Ascending aorta (tissue), 2 donors: ENCODE measurements at places on chromosomes 6 and 20.

DNA sequence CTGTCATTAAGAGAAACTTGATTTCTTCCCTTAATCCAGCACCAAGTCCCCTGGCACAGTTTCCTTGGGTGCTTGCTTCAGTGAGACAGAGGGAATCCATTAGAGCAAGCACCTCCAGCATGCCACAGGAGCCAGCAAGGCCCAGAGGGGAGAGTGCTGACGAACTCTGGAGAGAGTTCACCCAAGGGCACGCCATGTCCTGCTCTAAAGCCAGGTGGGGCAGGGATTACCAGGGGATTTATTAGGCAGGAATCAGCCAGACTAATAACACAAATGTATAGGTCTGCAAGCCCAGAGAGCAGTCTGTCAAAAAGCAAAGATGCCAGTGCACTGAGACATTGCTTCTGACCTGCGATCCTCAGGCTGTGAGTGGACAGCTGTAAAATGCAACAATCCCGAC lies 155.4 kb upstream of the SYNDIG1 start:
- DNase-seq, result no peak

- DNase-seq, result no peak
Observed at GRCh38 chr6:106204961-106205360, 118.8 kb downstream of the PRDM1 start.

- DNase-seq, result peak; percentile 78
Observed at GRCh38 chr6:81751388-81752083, 945 bp downstream of the TENT5A start.

DNA sequence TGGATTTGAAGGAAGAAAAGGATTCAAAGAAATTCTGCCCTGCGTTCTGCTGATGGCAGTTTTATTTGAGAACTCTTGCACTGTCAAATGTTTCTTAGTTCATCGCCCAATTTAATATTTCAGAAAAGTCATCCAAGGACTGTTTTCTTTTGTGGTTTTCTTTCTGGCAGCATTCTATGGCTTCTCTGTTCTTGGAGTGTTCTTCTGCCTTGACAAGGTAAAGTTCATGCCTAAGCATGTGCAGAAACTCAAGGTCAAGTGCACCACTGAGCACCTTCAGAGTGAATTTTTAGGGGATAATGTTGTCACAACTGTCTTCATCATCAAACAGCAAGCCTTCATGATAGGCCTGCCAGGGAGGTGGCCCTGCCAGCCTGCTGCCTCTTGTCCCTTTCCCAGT lies 225.6 kb downstream of the PLCB1 start:
- DNase-seq, result no peak

DNA sequence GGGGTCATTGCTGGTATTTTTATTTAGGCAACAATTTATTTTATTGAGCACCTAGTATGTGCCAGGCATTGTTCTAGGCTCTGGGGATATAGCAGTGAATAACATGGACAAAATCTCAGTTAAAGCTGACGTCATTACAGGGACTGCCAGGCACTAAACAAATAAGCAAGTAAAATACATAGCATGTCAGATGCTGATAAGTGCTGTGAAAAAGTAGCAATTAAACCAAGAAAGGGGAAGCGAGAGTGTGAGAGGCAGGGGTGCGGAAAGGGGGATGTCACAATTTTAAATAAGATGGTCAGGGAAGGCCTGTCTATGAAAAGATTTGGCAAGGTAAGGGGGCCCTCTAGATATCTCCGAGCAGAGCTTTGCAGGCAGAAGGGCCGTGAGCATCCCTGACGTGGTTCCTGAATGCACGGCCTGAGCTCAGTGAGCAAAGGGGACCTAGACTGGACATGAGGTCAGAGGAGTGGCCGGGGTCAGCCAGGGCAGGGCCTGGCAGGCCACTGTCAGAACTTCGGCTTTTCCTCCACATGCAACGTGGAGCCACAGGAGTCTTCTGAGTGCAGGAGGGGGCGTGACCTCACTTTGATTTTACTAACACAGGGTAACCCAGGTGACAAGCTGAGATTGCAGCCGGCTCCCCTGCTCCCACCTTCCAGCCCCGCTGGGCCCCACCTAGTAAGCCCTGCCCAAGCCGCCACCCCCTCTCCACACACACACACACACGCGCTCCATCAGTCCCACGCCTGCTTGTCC lies 24.2 kb upstream of the SIRPA start:
- no peak for DNase-seq

GRCh38 chr6:116973976-116974375 lies 96.9 kb downstream of the RFX6 start:
- DNase-seq, result no peak

DNA sequence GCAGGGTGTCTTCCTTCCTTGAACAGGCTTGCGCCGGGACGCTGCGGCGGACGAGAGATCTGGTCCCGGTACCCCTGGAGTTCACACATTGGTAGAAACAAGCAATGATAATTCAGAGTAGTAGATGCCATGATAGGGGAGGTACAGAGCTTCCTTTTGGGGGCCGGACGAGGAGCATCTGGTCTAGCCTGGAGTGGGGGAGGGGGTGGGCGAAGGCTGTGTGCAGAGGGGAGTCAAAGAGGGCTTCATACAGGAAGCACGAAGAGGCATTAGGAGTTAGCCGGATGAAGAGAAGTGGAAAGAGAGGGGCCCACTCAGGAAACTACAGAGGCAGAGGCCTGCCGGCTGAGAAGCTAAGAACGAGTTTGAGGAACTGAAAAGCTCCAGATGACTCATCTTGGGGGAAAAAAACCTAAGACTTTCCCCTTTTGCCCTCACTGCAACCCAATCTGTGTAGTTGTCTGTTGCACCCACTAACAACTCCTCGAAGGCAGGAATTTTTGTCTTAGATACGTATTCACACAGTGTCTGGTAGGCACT lies 611 bp downstream of the CNPY3 start:
- DNase-seq, result no peak

GRCh38 chr20:22791877-22792525 lies 207.6 kb upstream of the FOXA2 start:
- no peak for DNase-seq

GRCh38 chr6:132648356-132648755 lies 10.6 kb downstream of the TAAR1 start:
- DNase-seq, result no peak

DNA sequence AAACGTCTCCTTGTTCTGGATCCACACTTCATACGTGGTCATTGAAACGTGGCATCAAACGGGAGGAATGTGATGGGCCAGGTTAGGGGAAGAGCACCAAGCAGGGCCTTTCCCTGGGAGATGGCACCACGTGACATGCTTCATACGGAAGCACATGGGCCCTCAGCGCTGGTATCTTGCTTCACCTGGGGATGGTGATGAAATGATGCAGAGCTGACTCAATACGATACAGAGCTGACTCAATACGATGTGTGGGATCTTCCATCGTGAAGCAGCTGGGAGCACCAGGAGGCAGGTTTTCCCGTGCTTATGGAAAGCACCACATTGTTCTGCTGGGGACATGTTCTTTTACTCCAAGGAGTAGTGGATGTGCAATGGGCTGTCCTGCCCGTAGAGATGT lies 22.5 kb upstream of the TAGAP start:
- no peak for DNase-seq

DNA sequence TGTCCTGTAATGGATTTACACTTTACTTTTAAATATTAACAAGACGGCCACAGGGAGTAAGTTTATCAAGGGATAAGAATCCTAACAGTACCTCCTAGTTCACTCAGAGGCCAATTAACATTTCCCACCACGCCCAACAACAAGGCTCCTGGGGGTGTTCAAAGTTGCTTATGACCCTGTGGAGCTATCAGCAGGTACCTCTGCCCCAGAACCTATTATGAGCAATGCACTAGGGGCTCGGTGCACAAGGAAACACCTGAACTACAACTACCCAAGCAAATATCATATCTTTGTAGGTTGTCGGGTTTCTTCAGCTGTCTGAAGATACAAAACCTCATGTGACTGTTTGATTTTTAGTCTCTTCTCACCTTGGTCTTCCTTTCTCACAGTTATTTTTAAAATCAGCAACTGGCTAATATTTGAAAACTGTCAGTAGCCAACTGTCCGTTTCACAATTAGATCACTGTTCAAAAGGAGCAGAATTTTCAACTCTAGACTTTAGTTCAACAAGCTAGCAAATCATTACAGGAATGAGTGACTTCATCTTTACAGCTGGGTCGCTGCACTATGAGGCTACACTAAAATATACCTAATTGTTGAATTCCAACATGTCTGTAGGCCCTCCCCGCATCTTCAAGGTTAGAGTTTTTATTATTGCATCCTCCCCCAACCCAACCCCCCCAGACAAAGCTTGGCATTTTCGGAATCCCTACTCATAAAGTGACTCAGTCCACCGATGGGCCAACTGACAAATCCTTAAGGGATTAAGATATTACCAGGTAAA lies 38.1 kb downstream of the B4GALT5 start:
- no peak for DNase-seq

GRCh38 chr20:55977690-55978459 lies 27.4 kb downstream of the CBLN4 start:
- no peak for DNase-seq

DNA sequence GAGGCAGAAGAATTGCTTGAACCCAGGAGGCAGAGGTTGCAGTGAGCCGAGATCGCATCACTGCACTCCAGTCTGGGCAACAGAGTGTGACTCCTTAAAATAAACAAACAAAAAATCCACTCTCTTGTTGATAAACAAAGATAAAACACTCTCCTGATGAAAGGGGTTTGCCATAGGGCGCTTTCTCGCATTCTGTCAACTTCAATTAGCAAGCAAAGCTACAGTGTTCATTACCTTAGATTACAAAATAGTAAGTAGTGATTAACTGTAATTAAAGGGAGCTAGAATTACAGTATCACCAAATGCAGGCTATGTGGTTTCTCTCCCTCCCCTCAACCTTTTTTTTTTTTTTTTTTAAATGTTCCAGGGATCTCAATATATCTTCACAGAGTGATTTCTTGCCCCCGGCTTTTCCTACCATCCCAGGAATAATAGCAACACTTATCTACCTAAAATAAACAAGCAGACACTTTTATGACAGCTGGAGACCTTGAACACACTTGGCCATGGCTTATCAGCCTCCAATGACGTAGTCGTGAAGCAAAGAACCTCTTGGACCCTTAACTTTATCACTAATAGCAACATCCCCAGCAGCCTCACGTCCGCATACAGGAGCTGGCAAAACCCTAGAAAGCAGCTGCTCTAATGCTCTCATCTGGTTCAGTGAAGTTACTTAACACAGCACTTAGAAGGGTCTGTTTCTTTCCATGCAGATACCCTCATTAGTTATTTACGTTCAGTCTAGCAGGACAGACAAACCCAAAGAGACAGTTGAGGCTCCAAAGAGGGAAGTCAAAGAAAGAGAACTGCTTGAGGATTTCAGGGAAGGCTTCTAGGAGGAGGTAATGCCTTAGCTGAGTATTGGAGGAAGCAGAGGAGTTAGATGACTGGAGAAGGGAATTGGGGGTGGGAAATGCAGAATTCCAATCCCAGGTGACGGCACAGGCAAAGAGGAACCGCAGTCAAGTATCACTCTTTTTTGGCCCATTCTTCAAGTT lies 37.9 kb upstream of the NEDD9 start:
- DNase-seq, result no peak

DNA sequence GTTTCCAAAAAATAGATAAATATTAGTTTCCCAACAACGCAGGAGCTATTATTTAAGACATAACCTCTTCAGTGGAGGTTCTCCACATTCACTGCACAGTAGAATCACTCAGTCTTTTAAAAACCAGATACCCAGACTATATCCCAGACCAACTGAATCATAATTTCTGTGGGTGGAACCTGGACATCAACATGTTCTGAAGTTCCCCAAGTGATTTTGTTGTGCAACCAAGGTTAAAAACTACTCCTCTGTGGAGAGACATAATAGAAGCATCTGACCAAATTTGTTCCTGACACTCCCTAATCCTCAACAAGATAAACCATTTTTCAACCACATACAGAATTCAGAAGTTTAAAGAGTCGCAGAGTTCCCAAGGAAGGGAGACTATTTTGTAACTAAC lies 42.3 kb downstream of the STK38 start:
- DNase-seq, result no peak

DNA sequence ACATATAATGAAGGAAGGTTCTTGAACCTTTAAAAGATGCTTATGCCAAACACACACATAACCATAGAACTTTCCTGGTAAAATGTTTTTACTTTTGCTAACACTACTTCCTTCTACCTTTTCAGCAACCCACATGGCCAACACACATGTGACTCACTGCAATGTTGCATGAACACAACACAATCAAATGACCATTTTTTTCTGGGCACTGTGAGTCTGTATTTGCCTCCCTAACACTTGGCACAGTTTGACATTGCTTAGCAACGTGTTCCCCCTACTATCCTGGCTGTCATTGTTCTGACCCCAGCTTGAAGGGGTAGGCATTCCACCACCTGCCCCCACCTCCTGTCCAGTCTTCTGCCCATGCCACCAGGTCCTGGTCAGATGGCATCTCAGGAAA lies 204.8 kb upstream of the PRND start:
- no peak for DNase-seq

- DNase-seq, result no peak
Observed at GRCh38 chr6:27755768-27756167, 156.4 kb downstream of the OR2B2 start.

DNA sequence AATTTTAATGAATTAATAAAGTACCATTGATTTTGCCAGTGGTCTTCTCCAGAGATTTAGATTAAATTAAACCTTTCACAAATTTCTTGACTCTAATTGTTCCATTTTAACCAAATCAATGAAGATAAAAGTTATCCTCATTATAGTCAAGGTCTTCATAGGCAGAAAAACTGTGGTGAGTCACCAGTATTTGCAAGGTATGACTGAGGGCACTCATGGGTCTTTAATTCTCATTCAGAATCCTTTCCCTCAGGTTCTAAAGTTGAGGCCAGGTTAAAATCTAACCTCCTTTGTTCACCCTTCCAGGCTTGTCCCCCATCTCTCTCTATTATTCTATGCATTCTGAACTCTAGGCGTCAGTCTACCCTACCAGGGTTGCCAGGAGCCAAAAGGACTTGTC lies 93.9 kb downstream of the JAG1 start:
- DNase-seq, result no peak

DNA sequence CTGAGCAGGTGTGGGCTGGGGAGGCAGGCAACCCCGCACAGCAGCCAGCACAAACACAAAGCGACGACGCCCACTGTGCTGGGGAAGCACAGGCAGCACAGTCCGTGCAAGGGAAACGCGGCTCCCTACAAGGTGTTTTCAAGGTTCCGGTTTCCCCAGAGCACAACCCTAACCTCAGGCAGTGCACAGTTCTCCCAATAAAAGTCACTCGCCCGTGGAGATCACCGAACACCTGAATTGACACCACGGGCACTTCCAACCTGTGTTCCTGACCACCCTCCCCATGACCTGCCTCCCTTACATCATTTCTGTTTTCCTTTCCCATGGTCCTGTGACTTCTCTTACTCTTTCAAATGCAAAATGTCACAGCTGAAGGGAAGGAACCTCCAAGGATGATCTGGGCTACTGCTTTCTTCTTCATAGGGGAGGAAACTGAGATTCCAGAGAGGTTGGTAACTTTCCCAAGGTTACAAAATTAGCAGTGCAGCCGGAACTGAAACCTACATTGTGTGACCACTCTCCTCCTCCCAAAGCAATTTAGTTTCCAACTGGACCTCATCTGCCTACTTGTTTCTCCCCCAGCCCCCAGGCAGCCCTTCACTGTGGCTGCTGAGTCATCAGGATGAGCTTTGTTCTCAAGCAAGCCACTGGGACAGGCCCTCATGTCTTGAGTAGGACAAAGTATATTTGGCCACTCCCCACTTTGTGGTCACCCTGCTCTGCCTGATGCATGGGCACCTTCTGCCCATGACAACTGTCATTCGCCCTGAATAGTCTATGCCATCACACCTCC lies 125.3 kb downstream of the ATXN1 start:
- DNase-seq, result no peak

- DNase-seq, result no peak
Observed at GRCh38 chr6:160667639-160668481, 3.8 kb upstream of the LPA start.
